CD4-positive, alpha-beta memory T cell (primary cell): ENCODE measurements at places on chromosomes 6 and 20. TPM values are rescaled to one million over a fixed set of nuclear protein-coding genes. Genes with fewer than 3 reads are reported as not detected.
A peak's percentile ranks its signal among the peaks of the same experiment; 100 is the strongest.

The RAET1L gene
- not detected for total RNA-seq

DNA sequence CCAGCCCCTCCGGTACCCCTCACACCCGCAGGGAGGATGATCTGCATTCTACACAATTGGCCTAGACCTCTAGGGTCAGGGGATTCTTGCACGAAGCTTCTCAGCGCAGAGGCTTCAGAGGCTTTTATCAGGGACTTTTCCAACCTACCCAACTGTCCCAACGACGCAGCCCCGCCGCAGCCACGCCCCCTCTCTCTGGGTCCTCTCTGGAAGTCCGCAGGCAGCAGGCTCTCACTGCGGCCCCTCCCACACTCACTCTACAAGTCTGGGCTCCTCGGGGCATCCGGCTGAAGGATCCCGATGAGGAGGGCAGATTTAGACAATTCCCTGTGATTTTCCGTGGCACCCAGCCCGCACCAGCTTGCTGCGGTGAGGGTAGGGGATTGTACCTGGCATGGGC lies 227.7 kb upstream of the RNF24 start:
- no peaks in the 10 kb centered on the region for H3K36me3 ChIP-seq
- H3K4me1 ChIP-seq = no peaks in the 10 kb centered on the region
- no peak overlapping the region for H3K27ac ChIP-seq
- no peaks in the 10 kb centered on the region for H3K27me3 ChIP-seq
- no peak for DNase-seq

GRCh38 chr6:162621246-162621645 lies 106.3 kb downstream of the PRKN start:
- H3K4me3 ChIP-seq = no peak overlapping the region
- no peaks in the 10 kb centered on the region for H3K36me3 ChIP-seq
- no peaks in the 10 kb centered on the region for H3K27me3 ChIP-seq
- no peaks in the 10 kb centered on the region for H3K4me1 ChIP-seq
- no peak for DNase-seq
- no peak overlapping the region for H3K27ac ChIP-seq

The VAPB gene
- total RNA-seq = 40.1 TPM

The GTSF1L gene
- not detected for total RNA-seq

GRCh38 chr6:52514514-52514913 lies 62.3 kb downstream of the TRAM2 start:
- no peaks in the 10 kb centered on the region for H3K27me3 ChIP-seq
- no peak for DNase-seq
- H3K36me3 ChIP-seq = peaks cover 8% of the 10 kb centered on the region
- no peak overlapping the region for H3K27ac ChIP-seq
- no peak overlapping the region for H3K4me3 ChIP-seq
- H3K4me1 ChIP-seq = no peaks in the 10 kb centered on the region

- no peak overlapping the region for H3K4me3 ChIP-seq
- no peak for DNase-seq
- H3K36me3 ChIP-seq = no peaks in the 10 kb centered on the region
Measured at GRCh38 chr6:20978151-20978614, 443.9 kb downstream of the CDKAL1 start.

The SLC22A3 gene
- not detected for total RNA-seq

DNA sequence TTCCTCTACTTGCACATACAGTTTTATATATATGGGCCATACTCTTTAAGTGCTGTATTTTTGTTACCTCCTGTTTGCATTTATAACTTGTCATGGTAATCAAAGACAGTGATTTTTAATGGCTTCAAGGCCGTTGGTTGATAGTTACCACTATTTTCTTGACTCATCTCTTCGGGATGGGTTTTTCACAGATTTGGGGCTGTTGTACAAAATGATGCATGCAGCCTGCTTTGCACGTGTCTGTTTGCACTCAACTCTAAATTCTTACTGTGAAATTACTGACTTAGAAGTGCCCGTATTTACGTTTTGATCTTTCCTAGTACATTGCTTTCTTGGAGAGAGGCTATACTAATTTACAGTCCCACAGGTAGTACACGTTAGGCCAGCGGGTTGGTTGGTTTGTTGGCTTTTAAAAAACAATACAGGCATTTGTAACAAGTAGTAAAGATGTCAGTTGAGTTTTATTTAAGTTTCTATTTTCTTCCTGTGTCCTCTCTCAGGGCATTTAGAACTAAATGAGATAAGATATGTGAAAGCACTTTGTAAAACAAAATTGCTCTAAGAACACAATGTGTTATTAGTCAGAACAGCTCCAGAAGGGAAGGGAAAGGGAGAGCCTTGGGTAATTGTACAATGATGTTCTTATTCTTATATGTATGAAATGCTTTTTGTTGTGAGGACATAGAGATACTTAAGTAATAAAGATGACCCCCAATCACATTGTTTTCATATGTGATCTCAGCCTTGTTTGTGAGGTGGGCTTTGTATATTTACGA lies 11.7 kb downstream of the JARID2 start:
- H3K4me3 ChIP-seq = no peak overlapping the region
- no peaks in the 10 kb centered on the region for H3K27me3 ChIP-seq
- no peak overlapping the region for H3K27ac ChIP-seq
- no peaks in the 10 kb centered on the region for H3K36me3 ChIP-seq

DNA sequence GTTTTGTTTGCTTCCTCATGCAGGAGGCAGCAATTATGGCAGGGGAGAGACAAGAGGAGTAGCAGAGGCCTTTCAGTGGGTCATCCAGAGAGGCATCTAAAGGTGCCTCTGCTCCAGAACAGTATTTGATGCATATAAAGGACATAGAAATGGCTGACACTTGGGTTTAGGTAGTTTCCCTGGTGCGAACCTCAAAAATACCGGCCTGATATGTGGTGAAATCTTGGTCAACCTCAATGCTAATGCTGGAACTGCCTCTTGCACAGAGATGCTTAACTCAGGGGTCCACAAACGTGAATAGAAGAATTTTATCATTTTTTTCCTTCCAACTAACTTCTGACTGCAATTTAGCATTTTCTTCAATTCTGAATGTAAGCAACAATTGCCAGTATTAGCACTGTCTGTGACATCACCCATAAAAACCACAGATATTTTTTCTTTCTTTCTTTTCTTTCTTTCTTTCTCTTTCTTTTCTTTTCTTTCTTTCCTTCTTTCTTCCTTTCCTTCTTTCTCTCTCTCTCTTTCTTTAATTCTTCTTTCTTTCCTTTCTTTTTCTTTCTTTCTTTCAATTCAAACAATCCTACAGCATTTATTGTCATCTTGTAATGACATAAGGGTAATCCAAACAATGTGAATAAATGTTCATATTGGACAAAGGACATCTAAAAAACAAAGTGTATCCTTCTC lies 180.0 kb upstream of the UST start:
- no peaks in the 10 kb centered on the region for H3K36me3 ChIP-seq
- no peak overlapping the region for H3K27ac ChIP-seq
- peak; percentile 17 for DNase-seq
- H3K4me1 ChIP-seq = no peaks in the 10 kb centered on the region
- H3K27me3 ChIP-seq = no peaks in the 10 kb centered on the region
- H3K4me3 ChIP-seq = no peak overlapping the region

- H3K4me3 ChIP-seq = no peak overlapping the region
- no peaks in the 10 kb centered on the region for H3K4me1 ChIP-seq
- no peak overlapping the region for H3K27ac ChIP-seq
- no peak for DNase-seq
- no peaks in the 10 kb centered on the region for H3K27me3 ChIP-seq
Measured at GRCh38 chr6:150691463-150691862, 91.8 kb downstream of the PLEKHG1 start.

The OR2B6 gene
- not detected for total RNA-seq

The SLC4A11 gene
- 0.35 TPM for total RNA-seq

DNA sequence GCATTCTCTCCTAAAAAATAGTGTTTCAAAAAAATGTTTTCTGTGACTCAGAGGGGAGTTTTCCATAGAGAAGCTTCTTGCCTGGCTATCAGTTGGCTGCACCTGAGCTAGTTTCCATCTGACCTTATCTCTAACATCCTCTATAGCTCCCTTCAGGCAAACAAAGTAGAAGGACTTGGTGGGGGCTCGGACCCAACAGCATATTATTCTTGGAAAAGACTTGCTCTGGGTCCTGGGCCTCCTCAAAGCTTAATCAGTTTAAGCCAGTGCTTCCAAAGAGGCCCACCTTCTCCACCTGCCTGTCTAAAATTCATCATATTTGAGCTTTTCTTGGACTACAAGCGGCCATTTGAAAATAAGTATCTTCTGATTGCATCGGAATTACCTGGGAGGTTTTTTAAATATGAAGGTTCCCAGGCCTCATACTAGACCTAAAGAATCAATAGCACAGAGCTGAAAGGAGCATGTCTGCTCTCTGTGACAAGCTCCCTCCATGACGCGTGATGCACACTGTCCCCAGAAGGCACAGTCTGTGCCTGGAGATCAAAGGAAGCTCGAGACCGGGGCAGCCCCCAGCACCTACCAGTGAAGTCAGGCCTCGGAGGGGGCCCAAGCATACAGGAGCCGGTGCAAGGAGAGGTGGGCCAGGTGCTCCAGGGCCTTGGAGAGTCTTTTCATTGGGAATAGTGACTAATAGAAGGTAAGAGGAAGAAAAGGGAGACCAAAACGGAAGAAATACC lies 80.6 kb upstream of the HIVEP1 start:
- no peak overlapping the region for H3K27ac ChIP-seq
- H3K4me1 ChIP-seq = no peaks in the 10 kb centered on the region
- H3K36me3 ChIP-seq = no peaks in the 10 kb centered on the region
- DNase-seq = no peak

GRCh38 chr6:33882154-33882553 lies 78.4 kb upstream of the MLN start:
- DNase-seq = no peak
- H3K4me1 ChIP-seq = peaks cover 2% of the 10 kb centered on the region
- H3K27ac ChIP-seq = no peak overlapping the region
- no peak overlapping the region for H3K4me3 ChIP-seq
- H3K27me3 ChIP-seq = no peaks in the 10 kb centered on the region
- no peaks in the 10 kb centered on the region for H3K36me3 ChIP-seq

The CAGE1 gene
- total RNA-seq = 0.17 TPM

The MAK gene
- not detected for total RNA-seq

The PRICKLE4 gene
- total RNA-seq = not detected
